ENCODE measurements at places on chromosomes 7 and 10.

- DNase-seq, result no peak
Measured at GRCh38 chr10:70605161-70605560, 2.6 kb upstream of the PRF1 start.

GRCh38 chr10:45368181-45368580 lies 5.8 kb upstream of the ALOX5 start:
- DNase-seq, result no peak

GRCh38 chr10:29735628-29736365 lies 101.0 kb upstream of the SVIL start:
- DNase-seq, result peak; percentile 88

- no peak for DNase-seq
Measured at GRCh38 chr7:159130820-159131219, 13.8 kb downstream of the VIPR2 start.

DNA sequence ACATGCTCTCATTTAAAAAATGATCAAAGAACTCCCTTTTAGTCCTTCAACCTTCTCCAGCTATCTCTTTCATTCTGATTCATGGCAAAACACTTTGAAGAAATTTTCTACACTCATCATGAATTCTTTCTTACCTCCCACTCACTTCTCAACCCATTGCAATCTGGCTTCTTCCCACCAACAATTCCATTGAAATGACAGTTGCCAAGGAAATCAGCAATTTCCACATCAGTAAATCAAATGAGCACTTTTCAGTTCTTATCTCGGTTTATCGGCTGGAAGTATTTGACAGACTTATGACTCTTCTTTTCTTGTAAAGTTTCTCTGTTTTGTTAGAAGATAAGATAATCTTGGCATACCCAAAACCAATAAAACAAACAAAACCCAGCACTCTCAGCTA lies 99.1 kb upstream of the CACNA2D1 start:
- no peak for DNase-seq

DNA sequence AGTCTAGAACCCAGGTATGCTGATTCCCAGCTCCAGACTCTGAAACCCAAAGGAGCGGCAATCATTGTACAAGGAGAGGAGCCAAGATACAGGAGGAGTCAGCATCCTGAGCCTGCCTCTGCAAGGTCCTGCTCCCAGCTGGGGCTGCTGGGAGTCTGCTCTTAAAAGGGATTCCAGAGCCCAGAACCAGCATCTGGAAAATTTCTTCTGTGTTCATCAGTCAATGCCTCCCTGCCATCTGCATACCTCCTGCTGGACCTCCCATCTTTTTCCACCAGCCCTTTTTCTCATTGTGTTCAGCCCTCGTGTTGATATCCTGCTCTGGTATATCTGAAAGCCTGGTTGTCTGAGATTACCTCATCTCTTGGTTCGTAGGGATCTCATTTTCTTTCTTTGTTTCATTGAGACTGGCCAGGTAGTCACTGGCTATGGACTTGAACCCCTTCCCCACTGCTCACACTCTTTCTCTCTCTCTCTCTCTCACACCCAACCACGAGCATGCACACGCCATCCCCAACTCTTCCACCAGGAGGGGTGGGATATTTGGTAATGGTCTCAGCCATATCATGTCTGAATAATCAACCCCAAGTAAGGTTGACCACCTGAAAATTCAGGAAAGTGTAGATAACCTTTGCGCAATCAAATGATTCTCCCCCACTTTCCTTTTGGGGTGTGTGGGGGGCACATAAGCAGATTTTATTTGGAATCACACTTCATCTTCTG lies 608.8 kb downstream of the LRMDA start:
- no peak for DNase-seq

DNA sequence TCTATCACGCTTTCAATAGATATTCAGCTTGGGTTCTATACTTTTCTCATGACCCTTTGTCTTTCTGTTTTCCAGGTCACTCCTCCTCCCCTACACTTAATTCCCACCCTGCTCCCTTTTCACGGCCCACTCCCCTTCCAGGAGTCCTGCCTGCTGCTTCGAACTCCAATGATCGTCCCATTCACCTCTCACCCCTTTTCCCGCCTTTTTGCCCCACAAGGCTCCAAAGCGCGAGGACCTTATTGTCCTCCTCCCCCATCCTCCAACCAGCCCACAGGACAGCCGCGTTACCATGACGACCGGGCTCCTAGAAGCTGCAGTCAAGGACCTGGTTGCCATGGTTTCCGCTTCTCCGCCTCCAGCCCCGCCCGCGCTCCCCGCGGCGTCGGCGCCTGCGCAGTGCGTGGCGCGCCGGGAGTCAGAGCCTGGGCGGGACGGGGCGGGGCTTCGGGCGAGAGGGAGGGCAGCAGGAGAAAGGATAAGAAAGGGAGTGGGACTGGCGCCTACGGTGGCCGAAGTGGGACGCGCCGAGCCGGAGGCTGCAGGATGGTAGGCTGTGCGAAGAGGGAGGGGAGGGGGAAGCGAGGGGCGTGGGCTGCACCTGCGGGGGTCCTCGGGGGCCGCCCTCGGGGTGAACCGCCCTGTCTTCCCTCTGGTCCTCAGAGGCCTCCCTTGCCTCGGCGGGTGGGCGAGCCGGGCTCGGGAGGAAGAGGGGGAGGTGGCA lies at the start of gene AP1S1:
TSS of gene AP1S1 (plus strand) at position 508 of the 724 bp plus-strand sequence. CDS start at position 547, 39 bp downstream.
- peak; percentile 97 for DNase-seq

- DNase-seq, result no peak
Measured at GRCh38 chr10:25641595-25641994, 292.4 kb upstream of the MYO3A start.

GRCh38 chr7:29285444-29285793 lies 90.8 kb downstream of the CHN2 start:
- DNase-seq, result peak; percentile 86

- DNase-seq, result no peak
Measured at GRCh38 chr10:130254243-130254642, 118.1 kb downstream of the GLRX3 start.

DNA sequence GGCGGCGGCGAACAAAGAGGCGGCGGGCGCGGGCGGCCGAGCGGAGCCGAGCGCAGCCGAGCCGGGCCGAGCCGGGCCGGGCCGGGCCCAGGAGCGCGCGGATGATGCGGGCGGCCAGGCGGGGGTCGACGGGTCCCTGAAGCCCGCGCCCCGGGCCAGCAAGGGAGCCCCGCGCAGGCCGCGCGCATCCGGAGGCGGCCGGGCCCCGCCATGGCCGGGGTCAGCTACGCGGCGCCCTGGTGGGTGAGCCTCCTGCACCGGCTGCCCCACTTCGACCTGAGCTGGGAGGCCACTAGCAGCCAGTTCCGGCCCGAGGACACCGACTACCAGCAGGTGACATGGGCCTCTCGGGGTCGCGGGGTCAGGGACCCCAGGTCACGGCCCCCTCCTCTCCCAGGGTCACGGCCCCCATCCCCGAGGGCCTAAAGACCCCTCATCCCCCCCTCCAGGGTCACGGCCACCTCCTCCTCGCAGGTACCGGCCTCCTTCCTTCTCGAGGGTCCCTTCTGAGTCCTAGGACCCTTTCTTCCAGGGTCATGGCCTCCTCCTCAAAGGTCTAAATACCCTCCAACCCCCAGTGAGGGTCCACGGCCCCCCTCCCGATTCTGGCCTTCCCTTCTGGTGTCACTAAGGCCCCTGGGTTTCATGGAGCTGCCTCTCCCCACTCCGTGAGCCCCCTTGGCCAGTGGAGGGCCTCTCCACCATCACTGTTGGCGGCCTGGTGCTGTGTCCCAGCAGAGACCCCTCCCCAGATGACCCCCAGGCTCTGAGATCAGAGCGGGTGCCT lies at the start of gene TTYH3:
TSS of gene TTYH3 (plus strand) at position 41 of the 787 bp plus-strand sequence. CDS start at position 211, 170 bp downstream.
- DNase-seq, result no peak

- no peak for DNase-seq
Measured at GRCh38 chr10:73161079-73161478, 6.7 kb downstream of the ECD start.

DNA sequence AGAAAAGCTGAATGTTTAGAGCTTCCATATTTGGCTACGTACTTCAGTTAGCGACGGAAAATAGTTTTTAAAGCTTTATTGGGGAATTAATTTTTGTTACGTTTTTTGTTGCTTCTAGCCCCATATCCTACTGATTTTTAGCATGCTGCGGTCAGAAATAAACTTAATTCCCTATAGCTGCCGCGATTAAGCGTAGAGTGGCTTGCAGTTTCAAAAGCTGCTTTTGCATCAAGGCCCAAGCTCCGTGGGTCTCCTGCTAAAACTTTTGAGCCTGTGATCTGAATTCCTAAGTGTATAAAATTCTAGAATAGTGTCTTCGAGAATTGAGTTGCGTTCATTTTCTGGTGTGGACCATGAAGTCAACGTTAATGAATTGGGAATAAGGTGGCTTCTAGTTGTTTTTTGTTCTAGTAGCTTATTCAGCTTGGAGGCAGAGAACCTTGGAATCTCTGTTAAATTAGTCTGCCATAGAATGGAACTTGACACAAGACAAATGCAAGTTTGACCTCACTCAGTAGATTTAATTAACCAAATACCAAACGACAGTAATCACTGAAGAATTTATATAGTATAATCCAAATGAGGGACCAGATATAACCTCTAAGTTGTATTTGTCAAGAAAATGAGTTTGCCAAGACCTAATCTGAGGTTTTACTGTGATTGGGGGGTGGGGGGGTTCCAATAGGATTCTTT lies 977 bp downstream of the CALU start:
- DNase-seq, result no peak

DNA sequence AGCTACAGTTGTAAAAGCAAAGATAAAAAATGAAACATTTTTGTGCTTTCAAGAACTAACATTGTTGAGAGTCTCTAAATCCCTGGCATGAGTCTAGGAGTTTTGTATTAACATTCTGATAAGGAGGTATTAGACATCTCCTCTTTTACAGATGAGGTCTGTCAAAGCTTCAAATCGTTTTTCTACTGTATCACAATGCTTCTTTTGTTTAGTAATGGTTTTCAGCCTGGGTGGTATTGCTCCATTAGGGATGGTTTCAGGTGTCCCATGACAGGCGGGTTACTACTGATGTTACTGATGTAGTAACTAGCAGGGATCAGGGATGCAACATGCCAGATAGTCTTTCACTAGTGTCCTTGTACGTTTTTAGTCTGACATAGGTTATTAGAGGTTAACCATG lies 27.4 kb downstream of the STAM start:
- DNase-seq, result no peak

- DNase-seq, result no peak
Measured at GRCh38 chr10:124414076-124414475, 4.6 kb downstream of the OAT start.

GRCh38 chr10:110123594-110123993 lies 83.8 kb upstream of the MXI1 start:
- no peak for DNase-seq

DNA sequence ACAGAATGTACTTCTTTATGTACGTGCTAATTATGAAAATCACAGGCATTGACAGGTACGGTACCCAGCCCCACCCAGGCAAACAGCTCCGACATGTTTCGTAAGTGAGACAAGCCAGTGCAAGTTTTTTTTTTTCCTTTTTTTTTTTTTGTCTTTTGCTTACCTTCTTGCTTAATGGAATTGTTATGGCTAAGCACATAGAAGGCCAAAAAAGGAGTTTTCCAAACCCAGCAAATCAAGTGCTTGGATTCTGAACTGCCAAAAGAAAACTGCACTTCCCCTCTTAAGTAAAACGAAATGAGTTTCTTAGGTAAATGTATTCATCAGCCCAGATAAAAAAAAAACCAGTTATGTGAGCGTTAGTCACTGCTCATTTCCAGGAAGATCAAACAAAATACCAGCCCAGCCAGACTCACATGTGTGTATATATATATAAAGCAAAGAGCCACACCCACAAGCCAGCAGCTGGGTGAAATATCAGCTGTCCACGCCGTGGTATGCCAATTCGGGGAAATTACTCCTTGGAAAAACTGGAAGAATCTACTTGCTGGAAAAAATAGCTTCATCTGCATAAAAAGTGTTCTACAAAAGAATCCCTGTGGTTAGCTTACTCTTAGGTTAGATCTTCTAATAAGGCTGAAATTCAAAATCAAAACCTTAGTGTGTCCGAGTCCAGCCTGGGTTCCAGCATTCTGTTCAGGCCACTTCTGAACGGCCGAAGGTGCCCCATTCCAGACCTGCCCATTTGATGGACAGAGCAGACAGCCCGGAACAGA lies 8.0 kb downstream of the KLF6 start:
- DNase-seq, result peak; percentile 76

DNA sequence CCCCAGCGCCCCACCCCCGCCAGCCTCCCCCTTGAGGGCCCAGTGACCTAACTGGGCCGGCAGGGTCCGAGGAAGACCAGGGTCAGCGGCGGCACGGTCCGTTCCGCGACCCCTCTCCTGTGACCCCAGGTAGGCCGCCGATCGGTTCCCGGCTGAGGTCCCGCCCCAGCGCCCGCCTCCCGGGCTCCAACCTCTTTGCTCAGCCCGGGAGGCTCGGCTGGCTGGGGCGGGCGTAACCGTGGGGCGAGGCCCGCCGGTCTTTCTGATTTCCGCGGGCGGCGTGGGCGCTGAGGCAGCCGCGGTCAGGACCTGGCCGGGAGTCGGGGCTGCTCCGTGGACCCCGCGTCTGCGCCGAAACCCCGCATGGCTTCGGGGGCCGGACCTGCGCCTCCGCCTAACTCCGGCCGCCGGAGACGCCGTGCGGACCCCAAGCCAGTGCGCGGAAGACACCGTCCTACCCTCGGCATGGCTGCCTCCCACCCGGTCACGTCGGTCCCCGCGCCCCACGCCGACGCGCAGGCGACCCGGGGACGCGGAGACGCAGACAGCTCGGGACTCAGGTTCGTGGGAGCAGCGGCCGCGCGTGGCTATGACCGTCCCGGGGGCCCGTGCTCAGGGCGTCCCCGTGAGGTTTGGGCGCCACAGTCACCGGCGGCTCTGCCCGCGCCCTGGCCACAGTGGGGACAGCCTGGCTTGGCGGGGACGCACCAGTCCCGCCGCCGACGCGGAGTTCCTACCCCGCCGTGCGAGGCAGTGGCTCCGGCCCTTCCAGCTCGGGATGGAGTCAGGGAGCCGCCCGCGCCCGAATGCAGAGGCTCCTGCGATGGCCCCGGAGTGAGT lies 1.0 kb upstream of the VENTX start:
- DNase-seq, result no peak

GRCh38 chr7:38462819-38463218 lies 168.4 kb downstream of the AMPH start:
- DNase-seq, result no peak

GRCh38 chr7:106041140-106041717 lies 70.9 kb downstream of the SYPL1 start:
- peak; percentile 54 for DNase-seq

GRCh38 chr10:73991884-73992245 lies 6.1 kb upstream of the VCL start:
- DNase-seq, result peak; percentile 84

DNA sequence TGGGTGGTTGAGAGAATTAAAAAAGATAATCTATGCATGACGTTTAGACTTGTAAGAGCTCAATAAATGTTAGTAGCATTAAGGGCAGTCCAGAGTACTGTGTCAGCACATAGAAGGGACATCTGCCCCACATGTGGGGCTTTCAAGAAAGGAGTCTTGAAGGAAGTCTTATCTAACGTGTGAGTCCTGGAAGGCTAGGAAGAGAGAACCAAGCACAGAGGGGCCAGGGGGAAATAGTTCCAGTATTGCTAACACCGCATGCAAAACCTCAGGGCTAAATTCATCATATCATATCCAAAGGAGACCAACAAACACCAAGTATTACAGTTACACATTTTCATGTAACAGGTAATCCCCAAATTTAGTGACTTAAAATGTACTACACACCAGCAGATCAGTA lies 122.7 kb downstream of the AOAH start:
- DNase-seq, result peak; percentile 56

- no peak for DNase-seq
Measured at GRCh38 chr10:116124777-116125176, 148.2 kb downstream of the GFRA1 start.

GRCh38 chr10:7119325-7120015 lies 291.4 kb downstream of the SFMBT2 start:
- no peak for DNase-seq
